ENCODE measurements at places on chromosomes 12 and 14.

GRCh38 chr14:58815794-58816193 lies 178.0 kb downstream of the DACT1 start:
- no peak for DNase-seq

GRCh38 chr14:103930051-103930604 lies 1.9 kb downstream of the TDRD9 start:
- no peak for DNase-seq

DNA sequence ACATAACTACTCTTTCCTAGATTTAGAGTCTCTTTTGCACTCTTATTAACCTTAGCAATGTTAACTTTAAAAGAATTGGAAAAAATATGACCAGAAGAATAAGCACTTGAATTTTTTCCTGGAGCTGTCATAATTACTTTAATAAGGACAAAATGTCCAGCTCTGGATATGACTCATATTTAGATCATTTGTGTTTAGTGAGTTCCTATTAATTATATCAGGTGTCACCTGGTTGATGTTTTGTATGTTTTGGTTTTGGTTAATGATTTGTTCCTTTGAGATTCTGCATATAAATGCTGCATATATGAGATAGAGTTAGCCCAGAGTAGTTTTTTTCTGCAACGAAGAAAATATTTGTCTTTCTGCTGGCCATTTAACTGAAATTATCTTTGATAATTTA lies 5.1 kb downstream of the CLECL1 start:
- DNase-seq, result no peak

- DNase-seq, result no peak
These were observed 36.5 kb downstream of the ZC3H14 start for GRCh38 chr14:88599326-88599725.

DNA sequence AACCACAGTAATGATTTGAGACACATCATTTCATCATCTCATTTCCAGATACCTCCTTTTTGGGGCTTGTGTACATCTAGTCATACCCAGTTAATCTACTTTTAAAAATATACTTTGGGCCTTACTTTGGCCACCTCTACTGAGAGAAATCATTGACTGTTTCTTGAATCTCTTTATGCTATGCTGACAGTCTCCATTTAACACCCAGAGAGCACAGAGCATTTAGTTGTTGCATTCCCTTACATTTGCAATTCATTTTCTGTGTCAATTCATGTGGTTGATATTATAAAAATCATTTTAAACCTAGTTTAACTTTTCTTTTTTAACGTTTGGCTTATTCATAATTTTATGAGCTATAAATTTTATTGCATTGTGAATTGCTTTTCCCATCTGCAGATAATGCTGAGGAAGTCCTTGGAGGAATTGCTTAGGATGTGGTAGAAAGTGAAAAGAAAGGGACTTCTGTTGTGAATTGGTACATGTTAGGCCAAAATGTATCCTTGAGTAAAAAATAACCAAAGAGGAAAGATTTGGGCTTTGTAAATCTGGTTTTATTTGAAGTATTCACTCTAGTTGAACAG lies 17.0 kb upstream of the SLC15A5 start:
- DNase-seq, result no peak

DNA sequence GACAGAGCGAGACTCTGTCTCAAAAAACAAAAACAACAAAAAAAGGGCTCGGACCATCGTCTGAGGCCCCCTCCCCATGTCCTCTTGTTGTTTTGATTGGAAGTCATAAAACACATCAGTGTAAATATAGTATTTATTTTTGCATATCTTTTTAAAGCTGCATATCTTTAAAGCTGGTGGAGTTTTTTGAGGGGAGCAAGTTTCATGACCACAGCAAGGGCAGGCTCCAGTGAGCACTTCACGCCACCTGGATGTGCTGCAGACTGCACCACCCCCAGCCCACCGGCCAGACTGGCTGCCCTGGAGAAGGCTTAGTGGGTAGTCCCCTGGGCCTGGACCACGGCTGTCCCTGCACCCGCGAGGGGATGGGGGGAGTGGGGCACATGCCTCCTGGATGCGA lies 11.9 kb upstream of the BCL7A start:
- no peak for DNase-seq

Data from T-helper 17 cell (primary cell).